Activated CD4-positive, alpha-beta T cell treated with anti-CD3 and anti-CD28 coated beads, Interleukin-2, amount 50 U/mL, for 48 hours (primary cell): ENCODE measurements at places on chromosomes 7 and 10.
A peak's percentile ranks its signal among the peaks of the same experiment; 100 is the strongest.

DNA sequence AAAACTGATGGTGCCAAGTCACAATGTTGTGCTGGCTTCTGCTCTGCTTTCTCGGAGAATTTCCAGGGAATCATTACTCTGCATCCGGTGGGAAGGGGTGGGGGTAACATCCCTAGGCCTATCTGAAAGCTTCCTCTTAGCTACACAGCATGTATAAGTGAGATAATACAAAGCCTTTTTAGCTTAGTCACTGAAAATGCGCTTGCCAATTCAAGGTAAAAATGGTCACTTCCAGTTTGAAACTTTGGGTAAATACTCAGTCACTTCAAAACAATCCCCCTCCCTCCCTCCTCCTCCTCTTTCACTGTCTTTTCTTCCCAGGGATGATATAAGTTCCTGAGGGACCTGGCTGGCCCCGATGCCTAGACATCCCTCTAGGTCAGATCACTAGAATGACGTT, 57.3 kb upstream of the APBB1IP start:
- DNase-seq = no peak

- peak; percentile 3 for DNase-seq
These were observed at the start of gene PLCE1 for GRCh38 chr10:93993782-93994437. Gene PLCE1 (plus strand): TSS chr10:93993931. CDS start chr10:94031047, 37,116 bp downstream.

DNA sequence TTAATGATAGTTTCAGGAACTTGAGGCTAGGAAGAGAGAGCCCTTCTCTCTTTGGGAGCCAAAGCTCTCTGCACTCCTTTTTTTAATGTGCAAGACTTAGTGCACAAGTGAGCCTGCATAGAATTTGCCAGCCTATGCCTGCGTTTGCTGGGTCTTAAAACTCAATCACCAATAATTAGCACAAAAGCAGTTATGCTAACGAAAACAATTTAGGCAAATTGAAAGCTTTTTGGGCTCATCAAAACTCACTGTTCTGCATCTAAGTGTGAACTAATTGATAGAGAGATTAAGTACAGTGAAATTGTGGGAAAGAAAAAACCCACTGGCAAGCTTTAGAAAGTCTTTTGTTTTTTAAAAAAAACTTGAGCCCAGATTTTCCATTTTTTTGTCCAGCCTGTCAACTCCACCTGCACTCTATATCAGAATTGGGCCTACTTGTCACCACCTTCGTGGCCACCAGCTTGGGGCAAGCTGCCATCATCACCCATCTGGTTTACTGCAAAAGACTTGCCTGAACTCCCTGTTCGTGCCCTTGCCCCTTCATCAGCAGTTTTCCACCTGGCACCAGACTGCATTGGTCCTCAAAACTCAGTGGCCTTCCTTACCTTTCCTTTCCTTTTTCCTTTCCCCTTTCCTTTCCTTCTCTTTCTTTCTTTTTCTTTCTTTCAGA, 37.8 kb downstream of the CRHR2 start:
- DNase-seq = no peak

- DNase-seq = no peak
These were observed 617.4 kb downstream of the CCSER2 start for GRCh38 chr10:84945791-84946190.

DNA sequence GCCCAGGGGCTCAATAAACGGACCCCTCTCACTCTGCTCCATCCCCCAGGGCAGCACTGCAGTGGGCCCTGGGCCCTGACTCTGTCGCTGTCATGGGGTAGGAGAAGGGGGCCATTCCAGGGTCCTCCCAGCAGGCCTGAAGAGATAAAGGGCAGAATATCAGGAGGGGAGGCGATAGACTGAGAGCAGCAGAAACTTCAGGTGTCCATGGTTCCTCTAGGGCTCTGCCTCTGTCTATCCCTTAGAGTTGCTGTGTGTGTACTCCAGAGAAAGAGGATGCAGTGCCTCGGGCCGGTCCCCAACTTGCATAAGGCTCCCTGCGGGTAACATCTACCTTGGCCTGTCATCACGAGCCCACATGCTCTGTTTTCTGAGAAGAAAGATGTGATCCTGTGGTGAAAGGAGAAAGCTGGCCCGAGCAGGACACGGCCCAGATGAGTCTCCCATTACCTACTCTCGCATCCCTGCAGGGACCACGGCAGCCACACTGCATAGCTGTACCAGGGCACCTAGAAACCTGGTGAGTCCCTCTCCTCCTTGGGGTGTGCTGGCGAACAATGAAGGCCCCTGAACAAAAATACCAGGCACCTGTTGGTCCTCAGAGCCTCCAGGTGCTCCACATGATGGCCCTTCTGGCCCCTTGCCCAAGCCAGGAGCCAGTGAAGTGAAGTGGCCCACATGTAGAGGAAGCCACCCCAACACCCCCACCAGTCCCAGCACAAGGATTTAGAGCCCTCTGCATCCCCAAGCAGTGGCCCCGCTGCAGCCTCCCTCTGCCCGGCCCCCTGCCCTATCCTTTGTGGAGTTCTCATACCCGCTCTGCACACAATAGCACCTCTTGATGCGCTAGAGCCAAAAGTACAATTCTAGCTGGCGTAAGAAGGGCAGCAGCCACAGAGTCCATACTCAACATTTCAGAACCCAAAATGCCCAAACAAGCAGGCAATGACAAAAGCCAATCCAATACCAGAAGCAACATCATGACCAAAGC, 106.8 kb downstream of the ARHGAP22 start:
- no peak for DNase-seq

DNA sequence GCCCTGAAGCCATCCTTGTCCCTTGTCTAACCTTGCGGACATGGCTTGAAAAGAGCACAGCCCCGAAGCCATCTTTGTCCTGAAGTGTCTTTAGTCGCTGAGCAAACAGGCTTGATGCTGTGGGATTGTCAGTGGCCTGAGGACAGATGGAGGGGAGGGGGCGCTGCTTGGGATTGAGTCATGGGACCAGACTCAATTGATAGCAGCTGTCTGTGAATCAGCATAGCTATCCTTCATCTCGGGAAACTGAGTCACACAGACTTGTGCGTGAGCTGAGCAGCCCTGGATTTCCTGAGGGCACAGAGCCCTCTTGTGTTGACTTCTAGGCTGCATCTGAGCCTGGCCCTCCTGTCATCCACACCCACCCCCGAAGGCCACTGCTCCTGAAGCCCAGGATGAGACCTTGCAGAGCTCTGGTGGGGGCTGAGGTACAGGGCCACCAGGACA, 14.4 kb downstream of the MYO1G start:
- DNase-seq = peak; percentile 21

DNA sequence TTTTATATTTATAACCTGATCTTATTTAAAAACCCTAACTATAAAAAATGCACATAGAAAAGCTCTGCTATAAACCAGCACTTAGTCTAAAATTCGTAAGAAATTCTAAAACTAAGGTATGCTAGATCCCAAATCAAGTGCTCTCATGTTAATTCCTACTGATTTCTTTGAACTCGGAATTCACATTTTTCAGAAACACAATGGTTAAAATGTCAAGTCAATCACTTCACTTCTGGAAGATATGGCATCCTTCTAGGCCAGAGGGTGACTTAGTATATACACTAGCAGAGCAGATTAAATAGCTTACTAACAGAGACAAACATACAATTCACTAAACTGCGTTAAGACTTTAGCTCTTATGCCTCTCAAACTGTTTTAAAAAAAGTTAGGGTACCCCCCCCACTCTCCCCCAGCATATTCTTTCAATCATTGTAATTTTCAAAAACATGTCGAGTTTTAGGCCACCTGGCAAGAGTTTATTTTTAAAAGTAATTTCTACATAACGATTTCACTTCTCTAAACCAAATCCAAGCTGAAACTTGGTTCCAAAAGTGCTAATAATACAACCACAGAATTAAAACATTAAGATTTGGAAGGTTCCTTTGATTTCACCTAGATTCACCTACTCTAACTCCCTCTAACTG, 129.4 kb downstream of the NRBF2 start:
- no peak for DNase-seq

DNA sequence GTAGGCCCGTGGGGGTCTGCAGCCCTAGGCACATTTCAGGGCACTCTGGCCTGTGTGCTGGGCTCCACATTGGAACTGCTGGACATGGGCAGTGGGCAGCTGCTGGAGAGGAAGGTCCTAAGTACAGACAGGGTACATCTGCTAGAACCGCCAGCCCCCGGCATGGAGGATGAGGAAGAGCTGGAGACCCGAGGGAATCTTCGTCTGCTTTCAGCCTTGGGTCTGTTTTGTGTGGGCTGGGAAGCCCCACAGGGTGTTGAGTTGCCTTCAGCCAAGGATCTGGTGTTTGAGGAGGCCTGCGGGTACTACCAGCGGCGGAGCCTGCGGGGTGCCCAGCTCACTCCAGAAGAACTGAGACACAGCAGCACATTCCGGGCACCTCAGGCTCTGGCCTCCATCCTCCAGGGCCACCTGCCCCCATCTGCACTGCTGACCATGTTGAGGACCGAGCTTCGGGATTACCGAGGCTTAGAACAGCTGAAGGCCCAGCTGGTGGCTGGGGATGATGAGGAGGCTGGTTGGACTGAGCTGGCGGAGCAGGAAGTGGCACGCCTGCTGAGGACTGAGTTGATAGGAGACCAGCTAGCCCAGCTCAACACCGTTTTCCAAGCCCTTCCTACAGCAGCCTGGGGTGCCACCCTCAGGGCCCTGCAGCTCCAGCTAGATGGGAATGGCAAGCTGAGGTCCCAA, 1.4 kb downstream of the HPS6 start:
- DNase-seq = no peak

GRCh38 chr7:28700096-28700495, 258.0 kb downstream of the TRIL start:
- DNase-seq = no peak

DNA sequence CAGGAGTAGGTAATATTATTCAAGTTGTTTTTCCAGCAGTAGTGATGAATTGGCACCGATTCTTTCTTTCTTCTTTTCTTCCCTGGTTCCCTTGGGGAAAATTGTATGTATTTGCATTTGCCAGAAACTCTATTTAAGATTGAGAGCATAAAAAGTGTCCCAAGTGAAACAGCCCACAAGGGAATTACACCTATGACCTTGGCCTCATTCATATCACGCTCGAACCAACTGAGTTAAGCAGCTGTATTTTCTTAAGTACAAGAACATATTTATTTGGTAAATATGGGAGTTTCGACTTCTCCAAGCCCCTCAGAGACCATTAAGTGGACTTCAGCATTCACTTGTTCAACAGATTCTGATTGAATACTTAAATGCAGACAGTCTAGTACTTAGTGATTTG, 54.1 kb upstream of the MET start:
- no peak for DNase-seq

DNA sequence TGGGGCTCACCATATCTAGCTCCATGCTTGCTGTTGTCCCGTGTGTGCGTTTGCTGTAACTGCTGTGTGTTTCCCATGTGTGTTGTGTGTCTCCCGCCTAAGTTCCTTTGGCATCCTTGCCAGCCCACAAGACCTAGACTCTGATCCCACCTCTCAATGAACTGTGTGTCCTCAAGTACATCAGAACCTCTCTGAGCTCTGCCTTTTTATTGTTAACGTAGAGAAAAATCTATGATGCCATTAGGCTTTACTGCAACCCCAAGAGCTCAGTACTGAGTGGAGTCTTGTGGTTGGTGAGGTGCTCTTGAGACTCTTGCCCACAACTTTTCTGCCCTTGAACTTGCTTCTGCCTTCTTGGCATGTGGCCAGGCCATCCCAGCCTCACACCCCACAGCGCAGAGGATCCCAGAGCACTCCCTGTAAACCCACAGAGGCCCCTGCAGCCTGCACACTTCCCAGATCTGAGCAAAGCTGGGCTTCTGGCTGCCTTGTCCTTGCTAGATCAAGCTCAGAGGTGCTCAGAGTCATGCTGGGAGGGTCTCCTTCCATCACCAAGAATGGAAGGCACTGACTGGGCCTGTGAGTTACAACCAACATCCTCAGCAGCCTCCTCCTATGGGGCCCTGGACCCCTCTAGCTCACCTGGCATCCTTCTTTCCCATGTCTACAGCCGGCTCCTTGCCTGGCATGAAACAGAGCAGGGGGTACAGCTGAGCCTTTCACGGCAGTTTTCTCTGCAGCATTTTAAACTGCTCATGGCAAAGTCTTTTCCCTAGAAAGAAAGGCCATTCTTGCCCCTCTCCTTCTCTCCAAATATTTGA, 643.4 kb downstream of the ACTR3B start:
- no peak for DNase-seq

- no peak for DNase-seq
These were observed 34.8 kb upstream of the LAMB1 start for GRCh38 chr7:108037741-108038140.
